ENCODE measurements at places on chromosomes 1 and 21. TPM values are rescaled to one million over a fixed set of nuclear protein-coding genes. Genes with fewer than 3 reads are reported as not detected.

DNA sequence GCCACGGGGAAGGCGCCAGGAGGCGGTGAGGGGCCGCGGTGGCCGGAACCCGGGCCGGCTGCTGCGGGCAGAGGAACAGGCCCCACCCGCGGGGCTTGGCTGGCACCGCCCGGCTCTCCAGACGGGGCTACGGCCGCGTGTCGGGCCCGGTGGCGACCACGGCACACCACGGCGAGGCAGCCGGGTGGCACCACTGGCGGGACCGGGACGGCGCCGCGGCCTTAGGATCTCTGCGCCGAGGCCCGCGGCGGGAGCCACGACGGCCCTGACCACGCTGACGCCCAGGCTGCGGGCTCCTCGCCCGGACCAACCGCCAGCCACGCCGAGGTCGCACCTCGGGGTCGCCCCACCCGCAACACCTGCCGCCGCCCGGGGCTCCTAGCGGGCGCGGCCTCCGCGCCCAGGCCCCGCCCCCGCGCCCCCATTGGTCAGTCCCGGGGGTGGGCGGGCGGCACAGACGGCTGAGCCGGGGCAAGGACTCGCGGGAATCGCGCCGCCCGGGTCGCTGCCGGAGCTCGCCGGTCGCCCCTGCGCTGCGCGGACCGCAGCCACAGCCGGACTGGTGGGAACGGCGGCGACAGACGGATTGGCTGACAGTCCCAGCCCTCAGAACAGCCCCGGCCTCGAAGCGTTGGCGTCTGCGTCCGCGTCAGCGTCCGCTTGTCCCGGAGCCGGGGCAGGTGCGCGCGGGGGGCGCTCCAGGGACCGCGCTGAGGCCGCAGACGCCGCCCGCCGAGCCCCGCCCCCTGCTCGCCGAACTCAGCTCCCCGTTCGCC is at the start of gene BMP8A:
Gene BMP8A (plus strand): TSS at position 491 of the 776 bp plus-strand sequence. CDS start 356 bp downstream, outside the sequence.
- no peak within 1 kb of the TSS for H3K27ac ChIP-seq
- no peak within 1 kb of the TSS for H3K4me3 ChIP-seq
- H3K36me3 ChIP-seq: peaks cover 9% of the 10 kb centered on the region

Gene BSND
- total RNA-seq: not detected

GRCh38 chr1:64398936-64399335 is 71.0 kb upstream of the CACHD1 start:
- no peak for DNase-seq
- H3K27me3 ChIP-seq: no peaks in the 10 kb centered on the region
- H3K27ac ChIP-seq: no peak overlapping the region
- no peaks in the 10 kb centered on the region for H3K36me3 ChIP-seq
- H3K4me3 ChIP-seq: no peak overlapping the region

- peaks cover 15% of the 10 kb centered on the region for H3K4me1 ChIP-seq
- H3K36me3 ChIP-seq: no peaks in the 10 kb centered on the region
- H3K4me3 ChIP-seq: no peak overlapping the region
- no peaks in the 10 kb centered on the region for H3K27me3 ChIP-seq
Measured at GRCh38 chr1:203342192-203342940, 8.6 kb downstream of the FMOD start.

Gene TMEM54
- total RNA-seq: 23.9 TPM
